Neural crest cell (in vitro differentiated cells): ENCODE measurements at places on chromosomes 1 and 21. TPM values are rescaled to one million over a fixed set of nuclear protein-coding genes. Genes with fewer than 3 reads are reported as not detected.

- no peak for DNase-seq
Observed at GRCh38 chr21:16376673-16377072, 646.9 kb downstream of the USP25 start.

GRCh38 chr1:169809370-169810095 lies 14.8 kb upstream of the METTL18 start:
- DNase-seq: peak; percentile 20

DNA sequence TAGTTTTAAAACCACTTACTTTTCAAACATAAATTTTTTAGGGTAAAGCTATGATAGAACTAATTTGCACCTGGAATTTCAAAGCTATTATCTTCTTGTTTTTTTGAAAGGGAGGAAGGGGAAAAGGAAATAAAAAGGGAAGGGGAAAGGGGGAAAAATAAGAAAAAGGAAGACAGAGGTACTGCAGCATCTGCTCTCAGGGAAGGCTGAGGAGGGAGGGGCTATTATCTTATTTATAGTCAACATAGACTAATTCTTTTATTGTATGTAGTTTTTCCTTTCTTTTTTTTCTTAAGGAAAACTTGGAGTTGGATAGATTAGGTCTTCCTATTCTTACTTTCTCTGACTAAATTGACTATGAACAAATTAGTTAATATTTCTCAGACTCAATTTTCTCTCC lies 41.5 kb upstream of the ZYG11A start:
- no peak for DNase-seq

- no peak for DNase-seq
Observed at GRCh38 chr21:35041881-35042280, 7.2 kb downstream of the RUNX1 start.

The PTPN7 gene
- total RNA-seq: not detected in 2 replicates

The PTGFR gene
- 0.07 and 0.32 TPM in 2 replicates for total RNA-seq

The PLA2G2C gene
- not detected in 2 replicates for total RNA-seq

The PRELP gene
- total RNA-seq: 2.9 and 3.4 TPM in 2 replicates

- no peak for DNase-seq
Observed at GRCh38 chr1:40363721-40364120, 9.8 kb upstream of the SMAP2 start.

The ESRRG gene
- total RNA-seq: 1.5 TPM in 2 replicates

DNA sequence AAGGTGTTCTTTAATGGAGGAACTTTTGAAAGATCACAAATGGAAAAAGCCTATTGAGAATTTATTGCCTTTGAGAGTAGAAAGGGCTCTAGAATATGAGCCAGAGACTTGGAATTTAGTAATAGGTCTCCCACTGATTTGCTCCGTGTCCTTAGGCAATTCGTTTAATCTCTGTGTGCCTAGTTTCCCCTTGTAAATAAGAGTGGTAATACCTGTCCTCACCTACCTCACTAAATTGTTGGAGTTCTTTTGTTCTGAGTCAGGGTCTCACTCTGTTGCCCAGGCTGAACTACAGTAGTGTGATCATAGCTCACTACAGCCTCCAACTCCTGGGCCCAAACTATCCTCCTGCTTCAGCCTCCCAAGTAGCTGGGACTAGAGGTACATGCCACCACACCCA lies 15.0 kb upstream of the TEKT2 start:
- no peak for DNase-seq

The CRYAA gene
- total RNA-seq: not detected in 2 replicates

DNA sequence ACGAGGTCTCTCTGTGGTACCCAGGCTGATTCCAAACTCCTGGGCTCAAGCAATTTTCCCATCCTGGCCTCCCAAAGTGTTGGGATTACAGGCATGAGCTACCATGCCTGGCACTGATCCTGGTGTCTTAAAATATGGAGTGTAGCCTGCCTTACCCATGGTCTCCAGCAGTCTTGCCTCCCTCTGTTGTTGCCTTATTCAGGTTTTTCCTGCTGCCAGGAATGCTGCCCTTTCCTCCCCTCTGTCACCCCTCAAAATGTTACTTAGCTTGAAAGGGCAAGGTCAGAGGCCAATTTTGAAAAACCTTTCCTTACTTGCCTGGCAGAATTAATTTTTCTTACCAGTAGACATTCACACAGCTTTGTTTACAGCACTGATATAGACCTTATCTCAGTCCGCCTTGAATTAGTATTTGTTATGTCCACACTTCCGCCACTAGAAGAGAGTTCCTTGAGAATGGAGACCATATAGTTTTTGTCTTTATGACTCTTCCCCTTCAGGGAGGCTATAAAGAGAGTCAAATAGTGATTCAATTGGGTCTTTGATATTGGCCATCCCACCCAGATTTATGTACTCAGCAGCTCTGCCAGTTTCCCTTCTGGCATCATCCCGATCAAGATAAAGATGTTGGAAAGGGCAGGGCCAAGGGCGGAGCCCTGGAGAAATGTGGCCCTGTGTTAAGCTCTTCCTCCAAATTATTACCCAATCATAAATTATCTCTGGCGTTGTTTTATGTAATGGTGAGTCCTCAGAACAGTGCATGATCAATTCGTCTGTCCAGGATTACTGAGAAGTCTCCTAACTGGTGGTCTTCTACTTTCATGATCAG lies 38.8 kb downstream of the C1orf21 start:
- DNase-seq: no peak

The TFF2 gene
- total RNA-seq: not detected in 2 replicates

DNA sequence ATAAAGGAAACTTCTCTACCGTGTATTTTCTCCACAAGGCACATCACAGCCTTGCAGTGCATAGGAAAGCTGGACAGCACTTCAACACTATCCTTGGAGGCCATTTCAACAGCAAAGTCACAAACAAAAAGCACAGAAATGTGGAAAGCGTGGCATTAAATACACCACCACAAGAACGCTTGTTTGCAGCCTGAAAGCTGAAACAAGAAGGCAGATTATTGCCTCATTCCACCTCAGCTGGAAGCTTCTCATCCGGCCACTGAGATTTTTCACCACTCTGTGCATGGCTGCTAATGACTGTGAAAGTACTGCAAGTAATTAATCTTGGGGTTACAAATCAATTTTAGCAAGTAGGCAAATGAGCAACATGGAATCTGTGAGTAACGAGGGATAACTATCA lies 50.9 kb upstream of the GALNT2 start:
- DNase-seq: no peak

DNA sequence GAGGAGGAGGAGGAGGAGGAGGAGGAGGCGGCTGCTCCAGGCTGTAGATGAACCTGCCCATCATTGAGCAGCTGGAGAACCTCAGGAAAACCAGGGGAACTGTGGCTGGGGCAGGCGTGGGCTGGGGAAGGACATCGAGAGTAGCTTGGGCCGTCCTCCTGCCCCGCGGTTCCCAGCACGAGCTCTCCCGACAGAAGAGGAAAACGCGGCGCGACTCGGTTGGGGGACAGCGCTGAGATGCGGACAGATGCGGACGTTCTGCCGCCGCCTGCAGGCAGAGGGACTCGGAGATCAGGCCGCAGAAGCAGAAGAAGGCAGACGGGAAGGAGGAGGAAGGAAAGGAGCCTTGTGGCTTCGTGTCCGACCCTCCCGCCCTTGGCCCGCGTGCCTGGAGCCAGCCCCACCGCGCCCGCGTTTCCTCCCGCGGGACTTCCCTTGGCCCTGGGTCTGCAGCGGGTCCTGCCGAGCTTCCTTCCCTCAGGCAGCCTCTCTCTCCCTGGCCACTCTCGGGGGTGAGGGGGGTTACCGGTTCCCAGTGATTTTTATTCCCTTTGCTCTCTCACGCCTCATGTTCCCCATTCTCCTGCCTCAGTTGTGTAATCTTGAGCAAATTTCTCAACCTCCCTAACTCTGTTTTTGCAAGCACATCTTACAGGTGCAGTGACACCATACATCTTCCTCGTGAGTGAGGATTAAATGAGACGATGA lies 1.7 kb upstream of the TNFRSF9 start:
- DNase-seq: peak; percentile 52
